Activated T-helper 1 cell treated with anti-CD3 and anti-CD28 coated beads, Interleukin-2, amount 50 U/mL, for 16 hours (primary cell): ENCODE measurements at places on chromosomes 6 and 20.

DNA sequence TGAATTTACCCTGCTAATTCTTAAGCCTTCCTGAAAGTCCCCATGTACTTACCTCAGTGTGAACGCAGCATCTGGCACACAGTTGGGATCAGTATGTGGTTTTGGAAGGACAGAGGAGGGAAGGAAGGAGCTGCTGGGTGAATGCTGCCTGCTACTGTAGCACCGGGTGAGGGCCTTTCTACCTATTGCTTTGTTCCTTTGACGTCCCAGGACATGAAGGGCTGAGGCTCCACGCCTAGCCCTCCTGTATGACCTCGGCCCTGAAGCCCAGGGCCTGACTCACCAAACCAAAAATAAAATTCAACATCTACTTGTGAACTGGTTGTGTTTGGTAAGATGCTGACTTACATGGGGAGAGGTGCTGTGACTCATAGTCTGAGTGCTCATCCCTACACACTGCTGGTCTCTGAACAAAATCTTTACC, 51.1 kb downstream of the ARID1B start:
- no peak for DNase-seq

- no peak for DNase-seq
Observed at GRCh38 chr6:90941885-90942284, 355.0 kb upstream of the MAP3K7 start.

GRCh38 chr6:71220466-71220865, 68.1 kb upstream of the OGFRL1 start:
- DNase-seq, result no peak

DNA sequence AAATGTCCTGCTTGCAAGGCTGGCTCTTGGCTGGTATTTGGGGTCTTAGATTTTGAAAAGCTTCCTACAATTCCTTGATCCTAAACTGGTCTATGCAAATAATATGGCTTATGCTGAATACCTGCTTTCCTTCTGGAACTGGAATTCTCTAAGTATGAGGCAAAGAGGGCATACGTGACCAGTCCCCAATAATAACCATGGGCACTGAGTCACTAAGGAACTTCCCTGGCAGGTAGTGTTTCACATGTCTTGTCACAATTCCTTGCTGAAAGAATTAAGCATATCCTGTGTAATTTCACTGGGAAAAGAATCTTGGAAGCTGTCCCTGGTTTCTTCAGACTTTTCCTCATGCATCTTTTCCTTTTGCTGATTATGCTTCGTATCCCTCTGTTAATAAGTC, 106.5 kb downstream of the MMS22L start:
- DNase-seq, result no peak

DNA sequence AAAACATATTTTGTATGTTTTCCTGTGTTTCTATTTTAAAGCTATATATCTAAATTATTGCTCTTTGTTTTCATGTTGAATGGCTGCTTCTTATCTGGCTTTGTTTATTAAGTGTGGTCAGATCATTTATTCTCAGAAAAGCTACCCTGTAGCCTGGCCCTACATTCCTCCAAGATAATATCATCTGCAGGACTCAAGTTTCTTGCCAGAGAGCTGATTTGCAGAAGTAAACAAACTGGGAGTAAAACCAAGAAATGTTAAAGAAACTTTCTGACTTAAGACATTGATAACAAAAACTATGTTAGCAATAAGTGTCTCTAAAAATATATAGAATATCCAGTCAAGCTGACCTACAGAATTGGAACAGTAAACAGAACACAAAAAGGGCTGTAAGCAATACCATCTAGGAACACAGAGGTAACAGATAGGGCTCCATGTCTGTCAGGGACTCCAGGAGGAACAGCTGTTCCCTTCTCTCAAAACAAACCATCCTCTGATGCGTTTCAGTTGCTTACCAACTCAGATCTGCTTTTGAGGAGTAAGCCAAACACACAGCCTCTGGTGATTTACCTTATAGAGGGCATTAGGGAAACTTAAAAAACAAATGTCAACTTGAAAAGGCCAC, 17.5 kb upstream of the CEP85L start:
- DNase-seq, result no peak

GRCh38 chr6:148492654-148493290, 150.1 kb downstream of the SASH1 start:
- no peak for DNase-seq

- DNase-seq, result peak; percentile 8
Observed at GRCh38 chr6:166626177-166627032, 646 bp downstream of the RPS6KA2 start.

- DNase-seq, result no peak
Observed at GRCh38 chr6:29403801-29404200, 8.4 kb downstream of the OR12D2 start.

DNA sequence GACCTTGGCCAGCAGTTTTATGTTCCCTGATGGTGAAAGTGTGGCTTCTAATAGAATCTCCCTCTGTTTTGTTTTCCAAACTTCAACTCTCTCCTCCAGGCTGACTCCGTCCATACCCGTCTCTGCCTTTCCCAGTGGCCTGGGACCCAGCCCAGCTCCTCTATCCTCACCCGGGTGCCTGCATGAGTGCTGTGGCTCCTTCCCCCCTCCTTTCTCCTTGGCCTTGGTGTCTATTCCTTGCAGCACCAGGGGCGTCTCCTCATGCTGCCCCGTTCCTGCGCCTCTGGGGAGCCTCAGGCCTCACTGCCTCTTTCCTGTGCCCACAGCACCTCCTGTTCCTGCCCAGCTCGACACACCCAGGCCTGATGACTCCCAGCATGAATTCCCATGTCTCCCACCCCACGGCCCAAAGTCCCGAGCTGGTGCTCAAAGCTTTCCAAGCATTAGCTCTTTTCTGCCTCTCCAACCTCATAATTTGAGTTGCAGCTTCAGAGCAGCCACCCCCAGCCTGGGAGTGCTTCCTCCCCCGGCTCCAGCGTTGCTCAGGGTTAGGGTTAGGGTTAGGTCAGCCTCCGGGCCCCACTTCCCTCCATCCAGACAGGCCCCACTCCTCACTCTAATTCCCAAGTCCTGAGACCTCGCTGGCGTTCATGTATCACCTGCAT, 56.3 kb upstream of the AFDN start:
- no peak for DNase-seq

GRCh38 chr20:61253640-61254511, 1.8 kb downstream of the CDH4 start:
- no peak for DNase-seq

- no peak for DNase-seq
Observed at GRCh38 chr20:6837730-6838129, 70.2 kb downstream of the BMP2 start.

- no peak for DNase-seq
Observed at GRCh38 chr6:130140084-130140483, 82.7 kb downstream of the SAMD3 start.

DNA sequence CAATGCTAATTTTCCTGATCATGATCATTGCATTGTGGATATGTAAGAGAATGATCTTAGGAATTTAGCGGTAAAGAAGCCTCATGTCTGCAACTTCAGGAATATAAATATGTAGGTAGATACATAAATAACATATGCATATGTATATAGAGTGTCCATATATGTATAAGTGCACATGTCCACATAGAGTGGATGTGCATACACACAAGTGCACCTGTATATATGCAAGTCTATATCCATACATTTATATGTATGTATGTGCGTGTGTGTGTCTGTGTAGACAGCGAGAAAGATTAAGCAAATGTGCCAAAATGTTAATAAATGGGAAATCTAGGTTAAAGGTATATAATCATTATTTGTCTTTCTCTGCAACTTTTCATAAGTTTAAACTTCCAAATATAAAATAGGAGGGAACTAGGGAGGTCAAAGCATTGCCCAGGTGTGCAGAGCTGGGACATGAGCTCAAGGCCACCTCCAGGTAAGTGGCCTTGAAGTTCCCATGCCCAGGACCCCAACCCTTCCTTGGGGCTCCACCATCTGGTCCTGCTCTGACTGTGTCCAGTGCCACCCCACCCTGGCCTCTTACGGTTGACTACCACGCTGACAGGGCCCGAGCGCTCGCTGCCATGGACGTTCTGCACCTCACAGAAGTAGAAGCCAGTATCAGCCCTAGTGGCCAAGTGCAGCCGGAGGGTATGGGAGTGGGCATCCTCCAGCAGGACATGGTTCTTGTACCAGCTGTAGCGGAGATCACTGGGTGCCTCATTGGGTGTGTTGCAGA, 9.6 kb downstream of the SIGLEC1 start:
- DNase-seq, result no peak

GRCh38 chr20:38615283-38615682, 13.7 kb downstream of the ARHGAP40 start:
- DNase-seq, result no peak

DNA sequence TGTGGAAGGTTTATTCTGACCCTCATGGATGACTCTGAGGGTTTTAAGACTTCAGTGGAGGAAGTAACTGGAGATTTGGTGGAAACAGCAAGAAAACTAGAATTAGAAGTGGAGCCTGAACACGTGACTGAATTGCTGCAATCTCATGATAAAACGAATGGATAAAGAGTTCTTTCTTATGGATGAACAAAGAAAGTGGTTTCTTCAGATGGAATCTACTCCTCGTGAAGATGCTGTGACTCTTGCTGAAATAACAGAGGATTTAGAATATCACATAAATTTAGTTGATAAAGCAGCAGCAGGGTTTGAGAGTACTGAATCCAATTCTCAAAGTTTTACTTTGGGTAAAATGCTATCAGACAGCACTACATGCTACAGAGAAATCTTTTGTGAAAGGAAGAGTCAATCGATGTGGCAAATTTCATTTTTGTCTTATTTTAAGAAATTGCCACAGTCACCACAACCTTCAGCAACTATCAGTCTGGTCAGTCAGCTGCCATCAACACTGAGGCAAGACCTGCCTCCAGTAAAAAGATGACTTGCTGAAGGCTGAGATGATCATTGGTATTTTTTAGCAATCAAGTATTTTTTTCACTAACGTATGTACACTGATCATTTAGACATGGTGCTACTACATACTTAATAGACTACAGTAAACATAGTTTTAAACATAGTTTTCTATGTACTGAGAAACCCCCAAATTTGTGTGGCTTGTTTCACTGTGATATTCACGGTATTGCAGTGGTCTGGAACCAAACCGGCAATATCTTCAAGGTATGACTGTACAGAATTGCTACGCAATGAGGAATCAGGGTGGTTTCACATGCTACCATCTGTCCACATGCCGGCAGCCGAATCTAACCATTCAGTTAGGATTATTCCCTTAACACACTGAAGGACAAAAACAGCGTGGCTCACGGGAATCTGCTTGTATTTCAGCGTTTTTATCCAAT, 149.0 kb downstream of the MYB start:
- no peak for DNase-seq

DNA sequence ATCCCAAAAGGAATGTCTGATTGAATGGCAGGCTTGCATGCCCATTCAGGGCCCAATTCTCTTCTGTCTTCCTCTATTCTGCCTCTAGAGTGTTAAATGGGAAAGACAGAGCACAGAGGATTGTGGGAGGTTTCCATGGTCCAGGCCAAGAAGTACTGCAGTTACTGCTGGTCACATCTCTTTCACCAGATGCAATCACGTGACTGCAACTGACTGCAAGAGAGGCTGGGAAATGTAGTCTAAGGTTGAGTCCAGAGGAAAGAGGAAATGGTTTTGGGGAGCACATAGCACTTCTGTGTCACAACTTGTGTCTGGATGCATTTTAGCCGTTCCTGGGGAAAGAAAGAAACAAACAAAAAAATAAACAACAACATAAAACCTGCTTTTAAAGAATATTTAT, 336.4 kb upstream of the BTBD3 start:
- DNase-seq, result no peak

DNA sequence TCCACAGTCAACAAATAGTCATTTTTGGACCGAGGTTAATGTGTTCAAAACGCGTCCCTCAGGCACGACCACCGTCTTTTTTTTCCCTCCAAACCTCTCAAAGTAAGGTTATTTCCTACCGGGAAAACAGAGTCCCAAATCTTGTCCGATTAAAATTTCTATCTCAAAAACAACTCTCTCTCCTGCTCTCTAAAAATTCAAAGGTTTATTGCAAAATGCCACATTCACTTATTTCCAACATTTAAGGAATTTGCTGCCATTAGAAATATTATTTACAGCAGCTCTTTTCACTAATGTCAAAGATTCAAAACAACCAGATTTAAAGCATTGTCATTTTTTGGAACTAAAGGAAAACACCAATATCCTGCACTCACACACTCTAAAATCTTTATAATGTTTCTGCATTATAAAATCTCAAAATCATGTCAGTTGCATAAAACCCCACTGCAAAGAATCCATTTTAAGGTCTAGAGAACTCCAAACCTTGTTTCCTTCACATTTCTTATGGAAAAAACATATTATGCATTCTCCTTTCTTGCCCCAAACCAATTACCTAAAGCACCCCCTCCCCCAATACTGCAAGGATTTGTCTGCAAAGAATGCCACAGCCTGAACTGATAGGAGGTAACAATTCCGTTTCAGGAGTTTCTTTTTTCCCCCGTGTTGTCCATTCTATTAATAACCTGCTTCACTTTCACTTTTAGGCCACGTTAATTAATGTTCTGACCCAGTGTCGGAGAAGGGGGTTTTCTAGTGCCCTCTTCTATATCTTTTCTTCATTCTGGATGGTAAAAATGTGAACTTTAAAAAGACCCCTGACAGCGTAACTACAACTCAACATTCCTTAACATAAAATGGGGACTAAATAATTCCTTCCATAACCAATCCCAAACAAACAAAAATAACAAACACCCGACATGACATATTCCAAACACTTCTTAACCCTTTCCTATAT, 1.4 kb downstream of the NRN1 start:
- DNase-seq, result no peak
